ENCODE measurements at places on chromosomes 2 and 18.

DNA sequence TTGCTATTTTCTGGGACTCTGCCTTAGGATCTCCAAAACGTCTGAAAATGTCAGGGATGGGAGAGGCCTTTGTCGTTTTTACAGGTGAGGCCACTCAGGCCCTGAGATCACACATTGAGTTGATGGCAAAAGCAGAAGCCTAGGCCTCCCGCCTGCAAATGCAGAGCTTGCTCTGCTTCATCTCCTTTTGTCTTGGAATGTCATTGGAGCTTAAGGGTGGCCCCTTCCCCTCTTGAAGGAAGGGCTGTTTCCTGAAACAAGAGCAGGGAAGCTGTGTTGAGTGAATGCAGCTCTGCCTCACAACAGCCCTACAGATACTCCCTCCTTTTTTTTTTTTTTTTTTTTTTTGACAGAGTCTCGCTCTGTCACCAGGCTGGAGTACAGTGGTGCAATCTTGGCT lies 123.5 kb downstream of the GLI2 start:
- DNase-seq = no peak

GRCh38 chr2:21841341-21841740 lies 717.6 kb downstream of the TDRD15 start:
- no peak for DNase-seq

- no peak for DNase-seq
Observed at GRCh38 chr2:99377879-99378278, 40.7 kb downstream of the EIF5B start.

GRCh38 chr18:67359873-67360838 lies 156.4 kb downstream of the DSEL start:
- DNase-seq = no peak

DNA sequence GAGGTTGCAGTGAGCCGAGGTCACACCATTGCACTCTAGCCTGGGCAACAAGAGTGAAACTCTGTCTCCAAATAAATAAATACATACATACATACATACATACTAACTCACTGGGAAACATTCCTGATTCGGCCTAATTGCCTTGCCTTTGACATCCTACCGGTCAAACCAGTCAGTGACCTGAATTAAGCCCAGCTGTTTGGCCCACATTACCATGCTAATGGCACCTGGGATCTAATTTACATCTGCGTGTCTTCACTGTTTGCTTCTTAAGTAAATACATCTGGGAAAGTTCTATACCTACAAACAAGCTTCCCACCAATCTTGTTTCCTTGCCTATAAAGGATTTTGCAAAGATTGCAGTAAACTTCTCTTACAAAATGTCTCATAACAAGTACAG lies 230.2 kb upstream of the ZC3H15 start:
- DNase-seq = no peak

DNA sequence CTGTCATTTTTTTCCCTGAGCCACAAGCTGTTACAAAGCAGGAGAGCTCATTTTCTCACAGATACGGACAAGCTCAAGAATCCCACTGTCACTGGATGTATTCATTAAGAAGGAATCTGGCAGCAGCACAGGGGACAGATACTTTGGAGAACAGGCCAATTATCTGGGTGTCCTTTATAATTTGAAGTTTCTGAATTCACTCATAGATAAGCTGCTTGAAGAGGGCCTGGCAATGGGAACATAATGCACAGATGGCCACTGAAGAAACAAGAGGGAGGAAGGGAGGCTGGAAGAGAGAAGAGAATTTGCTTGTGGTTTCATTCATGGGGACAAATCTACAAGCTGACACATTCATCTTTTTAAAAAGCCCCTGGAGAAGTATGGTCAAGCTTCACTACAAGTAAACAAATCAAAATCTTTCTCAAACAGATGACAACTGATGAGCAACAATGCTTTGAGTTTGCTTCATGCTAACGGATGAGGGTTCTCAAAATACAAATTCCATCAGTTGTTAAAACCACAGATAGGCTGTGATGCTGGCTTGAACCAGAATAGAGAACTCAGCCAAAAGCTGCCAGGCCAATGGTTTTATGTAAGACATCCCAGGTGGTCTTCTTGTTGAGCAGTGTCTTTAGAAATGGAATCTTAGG lies 11.9 kb downstream of the BCL2 start:
- no peak for DNase-seq

GRCh38 chr2:158189526-158189925 lies 87.8 kb downstream of the UPP2 start:
- DNase-seq = no peak

DNA sequence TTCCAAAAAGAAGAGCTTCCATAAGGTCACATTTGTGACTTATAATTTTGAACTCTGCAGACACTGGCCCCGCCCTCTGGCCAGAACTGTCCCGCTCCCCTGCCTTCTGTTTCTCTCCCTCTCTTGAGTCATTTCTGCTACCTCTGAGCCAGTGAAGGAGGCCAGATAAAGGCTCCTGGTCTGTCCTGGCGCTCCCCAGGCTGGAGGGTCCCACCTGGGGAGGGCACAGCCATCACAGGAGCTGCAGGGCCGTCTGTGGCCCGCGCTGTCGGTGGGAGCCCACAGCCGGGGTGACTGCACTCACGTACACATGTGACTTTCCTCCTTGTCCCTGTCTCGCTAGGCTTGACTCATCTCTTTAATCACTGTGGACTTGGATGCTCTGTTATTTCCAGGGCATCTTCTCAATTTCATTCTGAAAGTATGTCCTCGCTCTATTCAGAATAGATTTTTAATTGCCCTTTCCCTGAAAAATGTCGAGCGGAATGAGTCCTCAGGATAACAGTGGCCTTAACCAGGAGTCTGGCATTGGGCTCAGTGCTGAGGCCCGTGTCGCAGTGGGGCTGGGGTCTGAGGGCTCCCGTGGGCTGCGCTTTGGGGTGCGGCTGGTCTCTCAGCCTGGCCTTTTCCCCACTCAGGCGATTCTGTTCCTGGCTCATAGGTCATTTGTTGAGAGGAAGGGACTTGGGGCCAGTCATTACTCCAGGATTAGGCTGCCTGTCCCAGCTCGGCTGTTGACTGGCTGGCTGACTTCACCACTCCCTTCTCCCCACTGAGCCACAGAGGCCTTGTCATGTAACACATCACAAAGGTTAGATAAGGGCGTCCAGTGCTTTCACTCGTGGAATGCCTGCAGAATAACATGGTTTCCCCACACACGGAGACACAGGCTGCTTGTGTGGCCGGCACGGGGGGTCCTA lies 34.5 kb downstream of the KLHL29 start:
- no peak for DNase-seq

- no peak for DNase-seq
Observed at GRCh38 chr18:36608107-36608506, 220.7 kb downstream of the TPGS2 start.

DNA sequence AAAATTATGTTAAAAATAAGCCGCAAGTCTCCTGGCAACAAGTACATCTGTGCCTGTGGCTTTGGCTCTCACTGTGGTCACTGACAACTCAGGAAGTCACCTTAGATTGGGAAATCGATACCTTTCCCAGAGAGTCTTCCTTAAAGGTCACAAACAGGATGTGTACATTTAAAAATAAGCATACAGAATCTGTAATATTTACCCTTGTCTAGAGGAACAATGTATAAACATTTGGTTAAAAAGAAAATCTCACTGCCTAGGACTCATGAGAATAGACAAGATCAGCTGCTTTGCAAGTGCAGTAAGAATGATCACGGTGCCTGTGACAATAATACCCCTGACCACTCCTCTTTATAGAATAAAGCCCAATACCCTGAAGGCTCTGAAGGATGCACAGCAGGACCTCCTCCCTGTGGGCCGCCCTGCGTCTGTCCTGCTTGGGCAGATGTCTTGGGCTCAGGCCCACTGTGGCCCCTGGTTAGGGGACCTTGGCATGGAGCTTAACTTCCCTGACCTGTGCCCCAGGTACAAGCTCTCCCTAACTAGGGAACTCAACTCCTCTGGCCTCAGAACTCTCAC lies 98.0 kb upstream of the MGAT4A start:
- DNase-seq = no peak

- DNase-seq = no peak
Observed at GRCh38 chr2:45178854-45179253, 169.6 kb upstream of the SIX2 start.

Data from activated gamma-delta T cell treated with Interleukin-2 at 50 U/mL for 16 hours (primary cell).